ENCODE measurements at places on chromosomes 4 and X.

GRCh38 chrX:137549851-137550664 is 15.9 kb upstream of the ZIC3 start:
- DNase-seq, result no peak

DNA sequence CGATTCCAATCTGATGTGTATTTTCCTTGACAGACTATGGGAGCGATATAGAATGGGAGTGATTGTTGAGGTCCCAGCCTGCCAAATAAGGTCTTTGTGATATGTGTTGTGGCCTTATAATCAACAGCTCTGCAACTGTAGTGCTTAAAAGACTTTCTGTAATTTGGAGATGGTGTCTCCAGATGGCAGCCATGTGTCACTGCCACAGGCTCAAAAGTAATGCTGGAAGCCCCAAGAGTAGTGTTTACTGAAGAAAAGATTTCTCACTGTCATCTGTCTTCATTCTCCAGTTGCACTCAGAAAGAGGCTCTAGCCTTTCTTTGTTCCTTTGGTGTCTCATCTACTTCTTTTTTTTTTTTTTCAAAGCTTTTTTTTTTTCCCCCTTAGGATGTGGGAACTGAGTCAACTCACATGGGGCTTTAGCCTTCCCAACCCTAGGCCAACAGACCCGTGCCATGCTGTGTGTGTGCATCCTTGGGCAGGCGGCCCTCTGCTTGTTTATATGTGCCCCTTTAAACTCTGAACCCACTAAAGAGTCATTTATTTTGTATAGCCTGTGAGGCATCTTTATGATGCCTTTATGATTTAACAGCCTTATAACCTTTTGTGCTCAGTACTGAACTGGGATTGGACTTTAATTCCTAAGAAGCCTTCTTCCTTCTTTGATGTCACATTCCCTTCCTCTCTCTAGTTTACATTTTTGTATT is 15.6 kb downstream of the SRPX2 start:
- DNase-seq, result no peak

DNA sequence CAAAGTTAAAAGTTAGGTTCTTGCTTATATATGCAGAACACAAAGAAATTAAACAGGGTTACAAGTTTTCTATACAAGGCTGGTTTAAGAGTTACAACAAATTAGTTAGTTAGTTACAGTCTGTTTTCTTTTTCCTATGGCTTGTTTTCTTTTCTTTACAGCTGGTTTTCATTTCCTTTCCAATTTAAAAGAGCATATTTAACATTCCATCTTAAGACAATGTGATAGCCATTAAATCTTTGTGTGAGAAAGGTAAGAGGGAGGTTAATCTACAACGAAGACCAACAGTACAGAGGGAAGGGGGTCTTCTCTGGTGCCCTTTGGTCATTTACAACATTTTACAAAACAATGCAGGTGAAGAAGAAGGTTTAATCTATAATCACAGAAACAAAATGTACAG is 290.6 kb downstream of the ZNF674 start:
- no peak for DNase-seq

GRCh38 chrX:128975745-128976144 is 547.5 kb downstream of the SMARCA1 start:
- no peak for DNase-seq

GRCh38 chr4:86818841-86819240 is 30.3 kb downstream of the SLC10A6 start:
- DNase-seq, result no peak

GRCh38 chr4:87080462-87080861 is 140.0 kb downstream of the KLHL8 start:
- DNase-seq, result no peak

GRCh38 chr4:8774071-8774470 is 97.6 kb downstream of the HMX1 start:
- DNase-seq, result no peak

GRCh38 chr4:114026447-114026846 is 47.0 kb upstream of the ARSJ start:
- no peak for DNase-seq

- DNase-seq, result no peak
These were observed 287.9 kb downstream of the PPP1R2C start for GRCh38 chrX:42490111-42490510.

- DNase-seq, result no peak
These were observed at the start of gene GAB1 for GRCh38 chr4:143336781-143337599. Gene GAB1 (plus strand): TSS chr4:143336876. CDS start chr4:143337189, 313 bp downstream.

DNA sequence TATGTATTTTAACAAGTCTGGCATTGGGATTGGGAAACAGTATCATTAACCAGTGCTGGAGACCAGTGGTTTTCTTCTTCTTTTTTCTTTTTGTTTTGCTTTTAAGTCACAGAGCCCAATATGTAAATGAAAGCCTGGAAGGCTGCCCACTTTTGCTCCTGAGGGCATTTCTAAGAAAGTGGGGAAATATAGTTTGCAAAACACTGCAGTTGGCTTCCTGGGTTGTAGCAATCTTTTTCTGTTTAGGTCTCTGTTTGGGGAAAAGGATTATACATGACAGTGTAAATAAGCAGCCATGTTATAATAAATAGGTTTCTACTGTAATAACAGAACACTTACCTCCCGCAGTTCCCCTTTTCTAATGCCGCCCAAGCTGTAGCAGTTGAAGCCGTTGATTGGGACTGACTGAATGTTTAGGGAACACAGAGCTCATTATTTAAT is 105.5 kb downstream of the TMEM164 start:
- DNase-seq, result no peak

DNA sequence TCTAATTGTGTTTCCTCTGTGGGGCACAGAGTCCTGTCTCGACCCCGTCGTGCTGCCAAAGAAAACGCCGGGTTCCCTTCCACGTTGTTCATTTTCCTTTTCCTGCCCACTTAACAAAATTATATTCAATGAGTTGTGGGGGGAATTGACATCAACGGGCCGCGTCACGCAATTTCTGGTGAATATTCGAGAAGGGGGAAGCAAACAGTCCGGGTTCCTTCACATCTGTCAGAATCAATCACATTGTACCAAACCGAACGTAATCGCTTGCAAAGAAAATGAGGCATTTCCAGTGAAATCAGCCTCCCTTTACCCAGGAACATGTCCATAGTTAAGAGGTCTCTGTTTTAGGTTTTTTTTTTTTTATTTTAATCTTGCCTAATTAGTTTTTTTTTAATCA is 243.5 kb downstream of the SHOX start:
- no peak for DNase-seq

GRCh38 chr4:24105327-24106038 is 215.6 kb upstream of the PPARGC1A start:
- DNase-seq, result no peak

GRCh38 chrX:118115953-118116712 is 477 bp downstream of the KLHL13 start:
- DNase-seq, result no peak

- no peak for DNase-seq
These were observed 69.3 kb downstream of the BMP2K start for GRCh38 chr4:78845472-78845871.
